ENCODE measurements at places on chromosomes 2 and 18. TPM values are rescaled to one million over a fixed set of nuclear protein-coding genes. Genes with fewer than 3 reads are reported as not detected.

The ASB1 gene
- 42.7 TPM for total RNA-seq

The SNRNP27 gene
- total RNA-seq: 81.3 TPM

The MYCN gene
- total RNA-seq: 0.36 TPM

The GNLY gene
- total RNA-seq: 3.4 TPM

The FSHR gene
- total RNA-seq: not detected

The CFAP65 gene
- not detected for total RNA-seq

The RAB6C gene
- 0.08 TPM for total RNA-seq

The MC2R gene
- not detected for total RNA-seq

The TANC1 gene
- 3.2 TPM for total RNA-seq

The GCG gene
- total RNA-seq: not detected

The DPP4 gene
- total RNA-seq: 0.80 TPM

The CYRIA gene
- total RNA-seq: 10.2 TPM

The SERPINB4 gene
- total RNA-seq: not detected

The MC4R gene
- not detected for total RNA-seq

The CRYGD gene
- total RNA-seq: not detected

The KYNU gene
- 0.17 TPM for total RNA-seq

The MEP1B gene
- not detected for total RNA-seq

The CKAP2L gene
- 0.19 TPM for total RNA-seq

The DLX2 gene
- not detected for total RNA-seq

The TOGARAM2 gene
- 98.4 TPM for total RNA-seq

The CNPPD1 gene
- total RNA-seq: 68.4 TPM

The ABCA12 gene
- total RNA-seq: not detected

The TRIM43 gene
- total RNA-seq: not detected

The SCN9A gene
- total RNA-seq: 0.34 TPM

The UGT1A5 gene
- total RNA-seq: not detected

The LHCGR gene
- not detected for total RNA-seq

The IGFBP5 gene
- 231 TPM for total RNA-seq

The TSGA10 gene
- total RNA-seq: 2.2 TPM

The PTPRM gene
- 39.0 TPM for total RNA-seq

The VWA3B gene
- not detected for total RNA-seq

The SMYD1 gene
- 240 TPM for total RNA-seq

The SDC1 gene
- total RNA-seq: 0.09 TPM

The LRP1B gene
- 3.3 TPM for total RNA-seq

The TMEM131 gene
- 20.1 TPM for total RNA-seq

The PPP4R1 gene
- total RNA-seq: 27.8 TPM

The EML6 gene
- 1.1 TPM for total RNA-seq

The ANKRD30BL gene
- not detected for total RNA-seq

The ALLC gene
- not detected for total RNA-seq

The RAX gene
- total RNA-seq: not detected

The RFX8 gene
- total RNA-seq: 0.12 TPM
